Femur (tissue), 1 donor: ENCODE measurements at places on chromosomes 11 and 22.

- no peak for DNase-seq
Measured at GRCh38 chr11:113034576-113034975, 73.4 kb downstream of the NCAM1 start.

DNA sequence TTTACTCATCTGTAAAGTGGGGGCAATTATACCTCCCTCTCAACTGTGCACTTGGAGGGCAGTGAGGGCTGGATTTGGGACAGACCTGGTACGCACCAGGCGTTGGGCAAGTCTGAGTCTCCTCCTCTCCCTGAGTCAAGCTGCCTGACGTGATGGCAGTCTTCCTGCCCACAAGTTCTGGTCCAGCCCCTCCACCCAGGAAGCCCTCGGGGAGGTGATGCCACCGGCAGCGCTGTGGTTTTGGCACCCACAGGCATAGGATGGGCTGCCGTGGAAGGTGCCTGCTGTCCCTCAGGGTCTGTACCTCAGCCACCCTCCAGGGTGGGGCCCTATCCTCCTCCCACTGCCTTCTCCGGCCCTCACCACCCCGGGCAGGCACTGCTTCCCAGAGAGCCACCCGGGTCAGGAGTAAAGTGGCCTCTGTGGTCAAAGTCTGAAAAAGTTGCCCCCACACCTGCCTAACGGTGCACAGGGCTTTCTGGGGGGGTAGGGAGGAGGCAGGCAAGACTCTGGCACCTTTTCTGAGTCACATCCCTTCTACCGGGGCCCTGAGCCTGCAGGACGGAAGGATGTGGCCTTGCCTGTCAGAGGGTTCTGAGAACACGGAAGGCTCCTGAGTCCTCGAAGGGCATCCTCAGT, 6.5 kb upstream of the APOBEC3H start:
- no peak for DNase-seq

DNA sequence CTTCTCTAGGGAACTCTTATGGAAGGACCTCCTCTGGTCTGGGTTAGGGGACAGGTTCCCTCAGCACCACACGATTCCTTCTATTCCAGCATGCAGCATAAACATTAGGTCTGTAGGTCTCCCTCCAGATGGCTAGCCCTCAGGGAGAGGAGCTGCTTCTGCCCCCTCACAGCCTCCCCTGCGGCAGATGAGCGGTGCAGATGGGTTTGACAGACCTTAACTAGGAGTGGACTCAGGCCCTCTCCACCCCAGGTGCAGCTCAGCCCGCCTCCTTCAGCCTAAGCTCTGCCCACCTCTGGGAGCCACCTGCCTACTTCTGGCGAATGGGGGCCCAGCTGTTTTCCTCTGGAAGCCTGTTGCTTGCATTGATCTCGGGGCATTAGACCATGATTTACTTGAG, 55.7 kb upstream of the EIF3D start:
- no peak for DNase-seq

GRCh38 chr22:19520566-19521305, 3.5 kb downstream of the CLDN5 start:
- DNase-seq = no peak

GRCh38 chr11:76604626-76605241, 65.8 kb downstream of the LRRC32 start:
- no peak for DNase-seq

DNA sequence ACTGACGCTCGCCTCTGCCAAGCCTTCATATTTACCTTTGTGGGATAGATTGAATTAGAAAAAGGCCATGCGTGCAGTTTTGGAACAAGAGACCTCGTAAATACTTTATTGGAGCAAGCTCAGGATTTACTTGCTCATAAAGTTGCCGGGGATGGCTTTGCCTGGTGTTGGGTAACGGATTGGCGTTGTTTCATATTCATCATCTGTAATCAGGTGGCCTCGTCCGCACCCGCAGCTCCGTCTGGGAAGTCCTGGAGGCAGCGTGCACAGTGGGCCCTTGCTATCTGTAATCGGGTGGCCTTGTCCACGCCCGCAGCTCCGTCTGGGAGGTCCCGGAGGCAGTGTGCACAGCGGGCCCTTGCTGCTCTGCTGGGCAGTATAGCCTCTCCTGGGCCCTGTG, 1209.3 kb downstream of the BRD1 start:
- DNase-seq = no peak

DNA sequence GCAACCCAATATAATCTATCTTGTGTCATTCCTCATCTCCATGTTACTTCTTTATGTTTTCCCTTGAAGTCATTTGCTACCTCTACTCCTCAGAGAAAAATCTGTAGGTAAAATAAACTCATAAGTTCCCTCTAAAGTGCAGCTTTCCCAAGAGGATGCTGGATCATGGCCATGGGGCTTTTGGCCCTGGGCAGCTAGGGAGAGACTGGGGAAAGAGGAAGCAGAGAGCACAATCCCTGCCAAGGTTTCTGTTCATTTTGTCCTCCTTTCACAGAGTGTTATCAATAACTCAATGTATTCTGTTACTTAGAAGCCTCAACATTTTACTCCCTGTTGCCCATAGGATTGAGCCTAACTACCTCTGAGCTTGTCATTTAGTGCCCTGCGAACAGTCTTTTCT, 9.0 kb downstream of the RNF121 start:
- DNase-seq = no peak

GRCh38 chr22:50622723-50623327, 5.1 kb downstream of the ARSA start:
- DNase-seq = no peak

DNA sequence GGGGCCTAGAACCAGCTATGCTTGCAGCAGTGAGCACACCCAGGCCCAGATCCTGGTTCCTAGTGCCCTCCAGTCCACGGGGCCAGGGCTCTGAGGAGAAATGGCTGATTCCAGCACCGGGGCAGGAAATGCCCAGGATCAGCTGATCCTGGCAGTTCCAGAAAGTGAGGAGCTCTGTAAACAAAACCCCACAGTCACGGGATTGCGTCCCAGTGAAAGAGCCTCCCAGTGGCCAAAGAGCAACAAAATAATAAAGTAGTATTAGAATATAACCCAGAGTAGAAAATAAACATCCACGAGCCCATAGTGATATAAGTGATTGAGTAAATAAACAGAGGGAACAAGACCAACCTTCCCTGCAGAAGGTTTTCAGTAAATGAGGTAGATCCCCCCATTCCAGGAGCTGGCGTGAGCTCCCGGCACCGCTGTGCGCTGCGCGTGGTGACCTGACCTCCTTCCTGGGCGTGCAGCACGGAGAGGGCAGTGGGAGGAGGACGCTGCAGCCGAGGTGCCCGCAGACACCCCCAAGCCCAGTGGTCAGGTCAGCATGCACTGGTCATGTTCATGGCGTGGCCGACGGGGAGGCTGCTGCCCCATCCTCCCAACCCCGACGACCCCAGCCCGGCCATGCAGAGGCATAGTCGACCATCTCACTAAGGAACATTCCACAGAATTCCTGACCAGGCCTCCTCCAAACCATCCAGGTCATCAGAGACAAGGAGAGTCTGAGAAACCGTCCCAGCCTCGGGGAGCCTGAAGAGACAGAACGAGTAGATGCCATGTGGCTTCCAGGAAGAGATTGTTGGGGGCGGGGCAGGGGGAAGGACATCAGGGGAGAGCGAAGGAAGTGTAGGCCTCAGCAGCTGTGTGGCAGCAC, 19.8 kb downstream of the PTDSS2 start:
- peak; percentile 56 for DNase-seq

GRCh38 chr11:32830796-32831195, 1.1 kb downstream of the PRRG4 start:
- no peak for DNase-seq

GRCh38 chr11:128238521-128239265, 348.7 kb downstream of the ETS1 start:
- no peak for DNase-seq

- DNase-seq = no peak
Measured at GRCh38 chr11:122187373-122188165, 71.6 kb upstream of the BLID start.
